ENCODE measurements at places on chromosomes 5 and 9.

- DNase-seq, result no peak
These were observed 823.6 kb upstream of the ARRDC3 start for GRCh38 chr5:92206681-92207080.

DNA sequence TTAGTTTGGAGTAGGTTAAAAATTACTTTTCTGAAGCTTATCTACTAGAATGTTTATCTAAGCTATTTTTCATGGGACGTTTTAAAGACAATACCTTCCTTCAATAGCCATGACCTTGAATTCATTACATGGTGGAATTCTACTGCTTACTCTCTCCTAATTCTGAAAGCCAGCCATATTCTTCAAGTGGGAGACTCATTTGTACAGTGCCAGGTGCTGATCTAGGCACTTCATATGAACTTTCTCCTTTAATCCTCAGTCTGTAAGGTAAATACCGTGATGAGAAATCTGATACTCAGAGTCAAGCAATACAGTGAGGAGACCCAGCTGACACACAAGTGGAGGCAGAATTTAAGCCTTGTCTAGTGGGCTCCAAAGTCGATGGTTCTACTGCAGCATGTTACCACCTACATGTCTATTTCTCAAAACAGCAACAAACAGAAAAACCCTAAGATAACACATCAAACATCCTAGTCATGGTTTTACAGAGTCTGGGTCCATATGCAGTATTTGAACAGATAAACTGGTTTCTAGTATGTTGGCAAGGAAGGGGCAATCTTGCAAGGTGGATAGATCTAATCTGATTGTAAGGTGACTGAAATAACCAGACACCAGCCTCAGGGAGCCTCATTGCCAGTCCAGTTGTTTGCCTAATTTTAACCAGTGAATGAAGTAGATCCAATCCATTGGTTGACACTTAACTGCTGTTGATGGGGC is 243.7 kb downstream of the PIK3R1 start:
- DNase-seq, result no peak

- DNase-seq, result no peak
These were observed 396.2 kb downstream of the RAB3C start for GRCh38 chr5:58979090-58979489.

DNA sequence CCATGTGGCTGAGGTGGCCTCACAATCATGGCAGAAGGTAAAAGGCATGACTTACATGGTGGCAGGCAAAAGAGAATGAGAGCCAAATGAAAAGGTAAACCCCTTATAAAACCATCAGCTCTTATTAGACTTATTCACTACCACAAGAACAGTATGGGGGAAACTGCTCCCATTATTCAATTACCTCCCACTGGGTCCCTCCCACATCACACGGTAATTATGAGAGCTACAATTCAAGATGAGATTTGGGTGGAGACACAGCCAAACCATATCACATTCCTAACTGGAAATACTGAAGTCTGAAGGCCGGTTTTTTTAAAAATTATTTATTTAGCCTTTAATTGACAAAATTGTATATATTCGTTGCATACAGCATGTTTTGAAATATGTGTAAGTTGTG is 28.5 kb downstream of the FBXL7 start:
- no peak for DNase-seq

DNA sequence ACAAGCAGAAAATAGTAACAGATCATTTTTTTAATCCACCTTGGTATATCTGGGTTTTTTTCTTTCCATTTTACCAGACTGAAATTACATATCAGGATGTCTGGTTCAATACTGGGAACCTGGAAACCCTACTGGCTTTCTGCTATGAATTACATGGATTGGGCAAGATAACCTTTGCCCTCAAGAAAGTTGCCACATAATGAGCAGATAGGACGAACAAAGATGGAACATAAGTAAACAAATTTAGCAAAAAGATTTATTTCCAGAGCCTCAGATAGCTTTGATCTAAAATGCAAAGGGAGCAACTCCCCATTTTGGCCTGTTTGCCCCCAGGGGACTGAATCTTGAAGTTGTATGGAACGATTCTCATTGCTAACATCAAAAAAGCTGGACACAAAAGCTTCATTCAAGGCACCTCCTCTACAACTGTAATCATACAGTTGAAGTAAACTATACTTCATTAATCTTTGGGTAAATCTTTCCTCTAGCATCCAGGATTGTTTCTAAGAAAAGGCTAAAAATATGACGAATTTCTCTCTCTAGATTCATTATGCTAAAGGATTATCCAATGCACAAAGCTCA is 131.6 kb upstream of the PTGER4 start:
- DNase-seq, result no peak

Data from NB4 (cell line).